ENCODE measurements at places on chromosomes 11 and 22. TPM values are rescaled to one million over a fixed set of nuclear protein-coding genes. Genes with fewer than 3 reads are reported as not detected.
A peak's percentile ranks its signal among the peaks of the same experiment; 100 is the strongest.

The CARD10 gene
- total RNA-seq: 18.9 TPM

The C11orf65 gene
- total RNA-seq: 0.92 TPM

The PLAAT5 gene
- total RNA-seq: not detected

The LRP4 gene
- total RNA-seq: not detected

The TLCD5 gene
- 8.1 TPM for total RNA-seq

The ARHGEF17 gene
- 10.9 TPM for total RNA-seq

The NLRP6 gene
- not detected for total RNA-seq

The SLC22A6 gene
- total RNA-seq: not detected

- DNase-seq: no peak
Observed at GRCh38 chr11:2168286-2169004, 3.2 kb downstream of the TH start.

GRCh38 chr11:6995703-6996102, 24.4 kb downstream of the ZNF214 start:
- DNase-seq: no peak

DNA sequence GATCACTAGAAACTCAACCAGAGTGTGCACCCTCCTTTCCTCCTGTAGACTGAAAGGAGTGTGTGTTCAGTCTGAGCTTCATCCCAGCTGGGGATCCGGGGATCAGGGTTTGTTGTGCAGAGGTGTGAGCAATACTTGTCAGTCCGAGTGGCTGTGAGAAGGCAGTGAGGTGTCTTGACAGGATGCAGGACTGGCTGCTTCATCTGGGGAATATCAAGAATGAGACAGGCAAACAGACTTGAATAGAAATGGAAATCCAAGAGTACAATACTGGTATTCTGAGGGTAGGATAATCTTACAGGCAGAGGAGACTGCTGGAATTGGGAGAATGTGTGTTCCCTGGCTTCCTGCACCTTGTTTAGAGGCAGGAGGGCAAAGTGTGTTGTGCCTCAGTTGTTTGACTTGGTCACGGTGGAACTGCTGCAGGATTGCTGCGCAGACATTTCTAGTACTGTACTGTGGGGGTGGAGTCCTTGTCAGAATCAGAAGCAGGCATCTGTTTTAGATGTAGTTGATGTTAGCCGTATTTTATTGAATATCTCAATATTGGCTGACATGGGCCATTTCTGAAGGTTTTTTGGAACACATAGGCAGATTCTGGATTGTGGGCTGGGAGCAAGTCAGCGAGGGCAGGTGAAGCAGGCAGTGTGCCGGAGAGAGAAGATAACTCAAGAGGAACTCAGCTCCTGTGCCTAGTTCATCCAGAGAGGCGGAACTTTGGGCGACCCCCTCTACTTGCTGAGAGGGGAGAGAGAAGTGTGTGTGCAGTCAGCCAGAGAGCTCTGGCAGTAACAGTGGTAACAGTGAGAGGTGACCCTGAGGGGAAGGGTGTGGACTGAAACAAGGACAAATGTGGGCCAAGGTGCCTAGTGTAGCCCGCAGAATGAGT, 27.1 kb upstream of the GRK2 start:
- no peak for DNase-seq

DNA sequence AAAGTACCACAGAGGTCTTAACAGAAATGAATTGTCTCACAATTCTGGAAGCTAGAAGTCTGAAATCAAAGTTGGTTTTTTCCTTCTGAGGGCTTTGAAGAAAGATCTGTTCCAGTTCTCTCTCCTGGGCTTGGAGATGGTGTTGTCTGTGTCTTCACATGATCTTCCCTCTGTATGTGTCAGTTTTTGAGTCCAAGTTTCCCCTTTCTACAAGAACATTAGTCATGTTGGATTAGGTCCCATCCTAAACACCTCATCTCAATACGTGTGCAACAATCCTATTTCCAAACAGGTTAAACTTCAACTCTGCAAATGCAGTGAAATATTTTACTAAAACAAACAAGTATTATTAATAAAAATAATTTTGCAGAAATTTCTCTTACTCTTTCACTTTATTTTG, 3.1 kb upstream of the PTS start:
- DNase-seq: no peak

GRCh38 chr22:33741025-33741424, 179.3 kb downstream of the LARGE1 start:
- no peak for DNase-seq

- no peak for DNase-seq
Observed at GRCh38 chr11:114078423-114078822, 18.9 kb downstream of the ZBTB16 start.

GRCh38 chr22:35479985-35480550, 60.6 kb upstream of the RASD2 start:
- DNase-seq: peak; percentile 63

- DNase-seq: no peak
Observed at GRCh38 chr11:113634940-113635575, 71.0 kb downstream of the TMPRSS5 start.

- no peak for DNase-seq
Observed at GRCh38 chr11:79236541-79236971, 204.3 kb downstream of the TENM4 start.

DNA sequence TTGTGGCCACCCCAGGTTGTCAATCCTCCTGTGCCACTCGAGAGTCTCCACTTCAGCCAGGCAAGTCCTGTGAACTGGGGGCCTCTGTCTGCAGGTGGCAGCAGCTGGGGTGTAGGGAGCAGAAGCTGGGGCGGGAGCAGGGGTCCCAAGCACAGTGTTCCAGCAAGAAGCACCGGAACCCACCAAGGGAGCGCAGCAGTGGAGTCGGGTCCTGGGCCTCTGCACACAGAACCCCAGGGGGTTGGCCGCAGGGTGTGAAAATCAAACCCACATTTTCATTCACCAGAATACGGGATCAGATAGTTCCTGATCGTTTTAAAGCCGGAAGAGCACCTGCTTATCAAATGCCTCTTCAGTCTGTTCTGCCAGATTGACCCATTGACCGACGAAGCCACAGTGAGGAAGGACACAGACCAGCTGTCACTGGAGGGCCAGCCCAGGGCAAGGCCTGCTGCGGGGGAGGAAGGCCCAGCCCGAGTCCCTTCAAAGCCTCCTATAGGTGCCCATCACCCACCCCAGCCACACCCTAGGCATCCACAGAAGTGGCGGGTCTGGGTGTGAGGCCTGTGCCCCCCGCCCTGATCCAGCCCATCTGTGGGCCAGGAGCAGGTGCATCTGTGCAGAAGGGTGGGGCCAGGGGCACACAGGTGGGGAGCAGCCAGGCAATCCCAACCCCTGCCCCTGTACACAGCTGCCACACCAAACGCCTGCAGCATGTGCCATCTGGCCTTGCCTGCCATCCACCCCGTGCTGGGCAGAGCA, 34.1 kb downstream of the RSPH14 start:
- DNase-seq: no peak

DNA sequence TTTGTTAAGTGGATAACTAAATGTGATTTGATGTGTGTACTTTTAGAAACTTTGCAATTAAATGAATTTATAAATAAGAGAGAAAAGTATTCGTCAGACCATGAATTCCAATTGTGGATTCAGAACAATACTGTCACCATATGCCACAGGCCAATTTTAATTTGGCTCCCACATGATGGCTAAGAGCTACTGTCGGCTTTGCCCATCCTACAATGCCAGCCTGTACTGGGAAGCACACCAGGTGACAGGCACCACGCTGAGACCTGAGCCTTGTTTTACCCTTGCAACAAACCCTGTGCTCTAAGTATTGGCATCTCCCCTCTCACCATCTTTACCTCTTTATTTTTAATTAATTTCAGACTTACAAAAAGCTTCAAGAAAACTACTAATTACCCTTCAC, 14.0 kb downstream of the RAB30 start:
- no peak for DNase-seq

DNA sequence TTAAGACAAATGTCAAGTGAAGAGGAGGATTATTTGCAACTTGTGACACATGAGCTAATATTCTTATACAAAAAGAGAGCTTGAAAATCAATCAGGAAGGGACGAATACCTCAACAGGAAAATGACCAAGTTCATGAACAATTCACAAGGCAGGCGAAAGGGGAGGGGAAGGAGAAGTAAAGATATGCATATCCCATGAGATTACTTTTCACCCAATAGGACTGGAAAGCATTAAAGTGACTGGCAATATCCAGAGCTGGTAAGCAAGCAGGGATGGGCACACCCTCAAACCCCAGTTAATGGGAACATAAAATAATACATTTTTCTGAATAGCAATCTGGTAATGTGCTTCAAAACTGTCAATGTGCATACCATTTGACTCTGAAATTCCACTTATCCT, 129.5 kb downstream of the SLC1A2 start:
- no peak for DNase-seq

DNA sequence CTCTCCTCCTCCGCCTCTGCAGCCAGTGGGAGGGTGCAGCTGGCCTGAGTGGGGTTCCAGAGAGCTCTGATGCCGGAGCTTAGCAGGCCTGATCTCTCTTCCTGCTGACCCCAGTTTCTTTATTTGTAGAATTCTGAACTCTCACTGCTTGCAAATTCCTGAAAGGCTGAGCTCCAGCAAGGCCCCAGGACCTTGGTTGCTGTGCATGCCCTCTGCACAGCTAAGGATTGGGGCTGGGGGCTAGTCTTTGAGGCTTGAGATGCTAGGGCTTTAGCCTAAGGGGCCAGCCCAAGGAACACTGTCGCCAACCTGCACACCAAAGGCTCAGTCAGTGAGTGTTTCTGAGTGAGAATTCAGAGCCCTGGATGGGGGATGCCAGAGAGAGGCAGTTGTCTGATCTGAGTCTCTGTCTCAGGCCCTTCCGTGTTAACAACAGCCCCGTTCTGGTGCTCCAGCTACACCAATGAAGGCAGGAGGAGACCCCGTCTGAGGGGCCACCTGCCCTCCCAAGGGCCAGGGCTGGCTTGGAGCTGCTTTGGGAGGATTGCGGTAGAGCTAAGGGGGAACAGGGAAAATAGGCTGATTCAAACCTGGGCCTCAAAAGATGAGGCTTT, 106.0 kb upstream of the LMO1 start:
- no peak for DNase-seq

DNA sequence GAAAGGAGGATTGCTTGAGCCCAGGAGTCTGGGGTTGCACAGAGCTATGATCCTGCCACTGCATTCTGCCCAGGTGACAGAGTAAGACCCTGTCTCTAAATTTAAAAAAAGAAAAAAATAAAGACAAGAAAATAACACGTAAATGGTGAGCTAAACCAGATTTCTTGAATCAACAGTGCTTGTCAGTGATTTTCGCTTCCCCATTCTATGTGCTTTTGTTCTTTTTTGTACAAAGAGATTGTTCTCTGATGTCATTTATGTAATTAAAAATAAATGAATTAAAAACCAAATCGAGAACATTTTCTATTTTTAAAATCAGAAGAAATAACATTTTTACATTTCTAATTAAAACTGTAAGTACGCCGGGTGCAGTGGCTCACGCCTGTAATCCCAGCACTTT, 19.8 kb upstream of the SLC29A2 start:
- DNase-seq: no peak

- no peak for DNase-seq
Observed at GRCh38 chr11:23233075-23233474, 372.8 kb upstream of the CCDC179 start.

DNA sequence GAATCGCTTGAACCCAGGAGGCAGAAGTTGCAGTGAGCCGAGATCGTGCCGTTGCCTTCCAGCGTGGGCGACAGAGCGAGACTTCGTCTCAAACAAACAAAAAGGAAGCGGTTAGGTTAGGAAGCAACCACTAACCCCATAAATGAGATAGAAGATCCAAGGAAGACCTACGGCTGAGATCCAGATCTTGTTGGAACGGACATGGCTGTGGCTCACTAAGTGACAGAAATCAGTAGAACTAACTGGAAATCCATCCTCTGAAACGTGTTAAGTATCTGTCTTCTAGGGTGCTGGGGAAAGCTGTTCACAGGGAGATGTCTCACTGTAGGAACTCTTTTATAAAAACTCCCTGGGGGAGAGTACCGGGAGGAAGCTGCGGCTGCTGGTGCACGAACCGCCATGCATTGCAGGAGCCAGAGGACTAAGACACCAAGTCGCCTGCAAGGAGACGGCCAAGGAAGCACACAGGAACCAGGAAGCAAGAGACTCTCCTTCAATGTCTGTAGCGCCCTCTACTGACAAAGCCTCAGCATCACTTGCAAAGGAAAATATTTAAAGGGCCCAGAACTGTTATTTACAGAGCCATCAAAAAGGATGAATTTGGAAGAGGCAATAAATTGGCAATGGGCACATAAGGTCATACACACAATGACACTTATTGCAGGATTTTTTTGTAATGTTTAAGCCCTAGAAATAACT, 16.9 kb upstream of the SPTY2D1 start:
- peak; percentile 9 for DNase-seq

DNA sequence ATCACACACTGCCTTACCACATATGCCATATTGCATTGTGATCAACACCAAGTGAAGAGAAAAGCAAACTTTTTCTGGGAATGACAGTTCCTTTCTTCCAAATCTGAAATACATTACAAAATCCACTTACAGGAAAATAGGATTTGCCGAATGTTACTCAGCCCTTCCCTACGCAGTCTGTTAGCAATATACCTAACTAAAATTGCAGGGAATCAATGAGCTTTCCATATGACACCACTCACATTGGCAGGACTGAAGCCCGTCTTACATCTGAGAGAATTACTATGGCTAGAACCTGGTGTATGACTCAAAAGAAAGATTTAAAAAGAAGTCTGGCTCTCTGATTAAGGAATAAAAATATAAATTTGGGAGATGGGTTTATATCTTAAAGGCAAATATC, 136.0 kb downstream of the LRRC4C start:
- DNase-seq: no peak

- DNase-seq: peak; percentile 6
Observed at GRCh38 chr11:14423633-14424032, 64.7 kb upstream of the RRAS2 start.

DNA sequence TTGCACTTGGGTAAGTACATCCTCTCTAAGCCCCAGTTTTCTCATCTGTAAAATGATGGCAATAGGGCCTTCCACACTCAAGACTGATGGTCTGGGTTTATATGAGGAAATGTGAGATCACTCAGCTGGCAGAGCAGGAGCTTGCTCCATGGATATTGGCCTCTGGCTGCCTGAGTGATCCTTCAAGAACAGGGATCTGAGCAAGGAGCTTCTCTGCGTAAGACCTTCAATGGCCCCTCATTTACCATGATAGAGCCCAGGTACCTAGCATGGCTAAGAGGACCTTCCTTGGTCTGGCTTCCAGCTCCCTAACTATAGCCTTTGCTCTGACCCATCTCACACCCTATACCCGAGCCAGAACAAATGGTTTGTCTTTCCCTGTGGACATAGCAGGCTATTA, 5.5 kb downstream of the ROBO4 start:
- no peak for DNase-seq

DNA sequence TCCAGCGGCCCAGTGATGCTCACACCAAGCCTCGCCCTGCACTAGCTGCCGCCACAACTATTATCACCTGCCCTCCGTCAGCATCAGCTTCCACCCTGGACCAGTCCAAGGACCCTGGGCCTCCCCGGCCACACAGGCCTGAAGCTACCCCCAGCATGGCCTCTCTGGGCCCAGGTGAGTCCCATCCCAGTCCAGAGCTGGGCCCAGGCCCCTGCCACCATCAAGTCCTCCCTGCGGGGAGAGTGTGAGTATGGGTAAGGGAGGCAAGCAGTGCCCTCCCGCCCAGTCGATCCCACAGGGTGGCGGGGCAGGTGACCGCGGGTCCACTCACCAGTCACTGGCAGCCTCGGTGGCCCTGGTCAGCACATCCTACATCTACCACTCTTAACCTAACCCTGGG, 9.5 kb upstream of the SUSD2 start:
- DNase-seq: no peak

GRCh38 chr22:40040927-40041326, 46.2 kb downstream of the FAM83F start:
- DNase-seq: peak; percentile 39

GRCh38 chr22:40747361-40747760, 68.1 kb downstream of the MCHR1 start:
- no peak for DNase-seq

Data from MG63 (cell line).